ENCODE measurements at places on chromosomes 16 and 17. TPM values are rescaled to one million over a fixed set of nuclear protein-coding genes. Genes with fewer than 3 reads are reported as not detected.

ERBB2 gene
- 173 TPM for polyA plus RNA-seq

DNA sequence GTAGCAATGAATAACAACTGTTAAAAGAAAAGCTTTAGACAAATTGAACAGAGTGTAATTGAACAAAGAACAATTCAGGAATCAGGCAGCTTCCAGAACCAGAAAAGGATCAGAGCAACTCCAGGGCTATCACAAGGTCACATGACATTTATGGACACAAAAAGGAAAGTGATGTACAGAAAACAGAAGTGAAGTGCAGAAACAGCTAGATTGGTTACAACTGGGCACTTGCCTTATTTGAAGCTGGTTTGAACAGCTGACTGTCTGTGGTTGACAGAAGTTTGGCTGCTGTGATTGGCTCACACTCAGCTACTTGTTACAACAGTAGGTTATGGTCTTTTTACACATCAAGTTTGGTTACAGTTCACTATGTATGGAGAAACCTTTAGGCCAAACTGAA lies 14.8 kb downstream of the EFCAB5 start:
- no peak for DNase-seq

DNA sequence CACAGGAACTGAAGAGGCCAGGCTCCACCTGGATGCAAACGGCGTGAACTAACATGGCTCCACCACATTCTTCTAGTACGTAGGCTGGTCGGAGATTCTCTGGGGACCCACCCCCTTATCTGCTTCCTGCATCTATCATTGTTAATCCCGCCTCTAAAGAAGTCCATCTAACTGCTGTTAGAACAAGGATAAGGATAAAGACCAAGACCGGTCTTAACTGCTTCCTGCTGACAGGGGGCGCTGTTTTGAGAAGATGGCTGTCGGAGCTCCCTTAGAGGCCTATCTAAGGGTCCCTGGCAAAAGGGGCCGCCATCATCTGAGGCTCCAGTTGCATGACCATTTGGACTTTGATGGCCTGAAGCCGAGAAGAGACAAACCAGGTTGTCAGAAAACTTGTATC lies 25.8 kb upstream of the TNFSF12 start:
- DNase-seq: no peak

DNA sequence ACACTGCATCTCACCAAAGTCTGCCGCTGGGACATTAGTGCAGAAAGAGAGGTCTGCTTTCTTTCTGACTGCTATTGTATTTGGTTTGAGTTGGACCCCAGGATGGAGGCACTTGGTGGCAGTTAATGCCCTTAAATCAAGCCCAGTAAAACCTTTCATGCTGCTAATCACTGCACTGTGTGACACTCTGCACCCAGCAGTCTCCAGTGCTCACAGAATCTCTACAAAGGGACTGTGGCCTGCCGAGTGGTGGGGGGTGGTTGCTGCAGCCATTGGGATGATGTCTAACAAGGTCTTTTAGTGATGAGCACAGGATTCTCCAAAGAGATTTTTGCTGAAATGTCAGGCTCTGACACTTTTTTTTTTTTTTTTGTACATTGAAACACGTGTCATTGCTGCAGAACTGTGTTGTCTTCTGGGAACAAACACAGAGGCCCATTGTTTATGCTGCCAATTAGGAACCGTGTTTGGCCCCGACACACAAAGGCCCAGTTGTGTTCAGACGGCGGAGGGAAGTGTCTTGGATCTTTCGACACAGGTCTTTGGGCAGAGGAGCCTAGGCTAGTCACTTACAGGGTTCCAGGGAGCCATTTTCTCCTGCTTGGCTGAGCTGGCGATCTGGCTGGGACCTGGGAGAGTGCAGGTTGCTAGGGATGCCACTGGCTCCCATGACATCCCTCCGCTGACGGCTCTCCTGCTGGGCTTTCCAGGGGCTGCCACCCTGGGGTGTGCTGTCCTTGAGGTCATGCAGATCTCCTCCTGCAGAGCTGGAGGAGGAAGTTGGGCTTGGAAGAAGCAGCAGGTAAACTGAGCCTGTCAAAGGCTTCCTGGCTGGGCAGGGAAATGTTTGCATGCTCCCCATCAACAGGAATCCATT lies 16.2 kb upstream of the TNRC6C start:
- no peak for DNase-seq

- DNase-seq: no peak
Measured at GRCh38 chr16:19169082-19169639, 1.1 kb downstream of the SYT17 start.
